ENCODE measurements at places on chromosomes 7 and 10. TPM values are rescaled to one million over a fixed set of nuclear protein-coding genes. Genes with fewer than 3 reads are reported as not detected.

The PRSS37 gene
- not detected for total RNA-seq

The GHRHR gene
- not detected for total RNA-seq

The ATRNL1 gene
- total RNA-seq = 0.50 TPM

The CLCN1 gene
- total RNA-seq = under 0.01 TPM

The MKI67 gene
- 1.3 TPM for total RNA-seq

The RASSF4 gene
- total RNA-seq = 4.0 TPM

The PTPN20 gene
- 19.3 TPM for total RNA-seq

DNA sequence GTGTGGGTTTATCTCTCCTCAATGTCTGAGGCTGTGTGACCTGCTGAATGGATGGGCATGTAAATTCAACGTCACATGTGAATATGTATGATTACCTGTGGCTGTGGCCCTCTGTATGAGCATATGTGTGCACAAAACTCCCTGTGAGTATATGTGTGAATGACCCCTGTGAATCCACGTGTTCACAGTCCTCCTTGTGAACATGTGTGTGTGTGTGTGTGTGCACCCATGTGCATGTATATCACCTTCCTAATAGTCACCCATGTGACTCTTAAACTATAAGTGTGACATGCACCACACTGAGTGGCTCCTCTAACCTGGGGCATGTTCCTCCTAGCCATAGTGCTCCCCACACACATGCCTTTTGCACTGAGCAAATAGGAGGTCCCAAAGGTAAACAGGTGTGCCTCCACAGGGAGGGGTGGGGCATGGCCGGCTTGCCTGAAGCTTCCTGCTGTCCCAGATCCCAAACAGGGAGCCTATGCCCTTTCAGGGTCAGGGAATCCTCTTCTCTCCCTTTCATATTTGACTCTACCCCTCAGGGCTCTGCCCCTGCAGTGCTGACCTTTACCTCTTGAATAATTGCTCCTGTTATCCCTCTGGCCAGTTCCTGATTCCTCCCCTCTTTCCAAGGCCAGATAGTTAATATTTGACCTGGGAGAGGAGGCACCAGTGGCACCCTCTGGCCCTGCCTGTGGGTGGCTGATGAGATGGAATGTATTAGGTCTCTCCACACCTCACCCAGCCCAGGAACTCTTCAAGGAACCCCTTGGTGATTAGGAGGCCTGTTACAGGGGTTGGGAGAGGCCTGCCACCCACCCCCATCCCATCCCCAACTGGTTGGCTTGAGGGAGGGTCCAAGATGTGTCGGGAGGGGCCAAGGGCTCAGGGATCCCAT is 1.9 kb downstream of the SEMA4G start:
- DNase-seq = no peak

- no peak for DNase-seq
Measured at GRCh38 chr7:150803161-150803860, 2.7 kb downstream of the TMEM176A start.

DNA sequence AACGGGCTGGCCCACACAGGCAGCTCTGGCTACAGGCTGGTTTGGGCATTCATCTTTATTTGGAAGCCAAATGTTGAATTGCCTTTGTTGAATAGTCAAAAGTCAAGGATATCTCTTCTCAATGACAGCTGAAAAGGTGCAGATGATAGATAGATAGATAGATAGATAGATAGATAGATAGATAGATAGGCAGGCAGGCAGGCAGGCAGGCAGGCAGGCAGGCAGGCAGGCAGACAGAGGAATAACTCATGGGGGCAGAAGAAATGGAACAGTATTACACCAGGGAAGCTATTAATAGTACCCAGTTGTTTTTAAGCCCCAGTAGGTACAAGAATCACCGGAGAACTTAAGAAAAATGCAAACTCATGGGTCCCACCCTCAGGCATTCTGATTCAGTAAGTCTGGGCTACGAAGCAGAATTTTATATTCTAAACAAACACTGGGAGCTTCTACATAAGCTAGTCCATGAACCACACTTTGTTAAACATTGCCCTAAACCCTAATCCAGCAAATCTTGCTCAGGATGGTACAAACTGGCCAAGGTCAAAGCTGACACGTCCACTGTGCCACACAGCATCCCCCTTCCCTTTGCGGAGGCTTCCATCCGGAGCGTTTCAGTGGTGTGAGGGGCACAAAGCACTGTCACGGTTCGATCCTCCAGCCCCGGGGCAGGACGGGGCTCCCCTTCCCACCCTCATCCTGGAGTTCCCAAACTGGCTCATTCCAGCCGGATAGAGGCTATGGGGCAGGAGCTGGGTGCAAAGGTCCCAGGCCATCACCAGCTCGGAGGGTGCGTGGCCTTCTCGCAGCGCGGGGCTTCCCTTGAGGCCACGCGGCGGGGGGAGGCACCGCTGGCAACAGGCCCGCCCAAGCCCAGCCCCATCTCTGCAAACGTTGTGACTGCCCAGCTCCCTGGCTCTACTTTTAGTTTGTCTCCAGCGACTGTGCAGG is 6.7 kb downstream of the PRKAG2 start:
- DNase-seq = no peak

DNA sequence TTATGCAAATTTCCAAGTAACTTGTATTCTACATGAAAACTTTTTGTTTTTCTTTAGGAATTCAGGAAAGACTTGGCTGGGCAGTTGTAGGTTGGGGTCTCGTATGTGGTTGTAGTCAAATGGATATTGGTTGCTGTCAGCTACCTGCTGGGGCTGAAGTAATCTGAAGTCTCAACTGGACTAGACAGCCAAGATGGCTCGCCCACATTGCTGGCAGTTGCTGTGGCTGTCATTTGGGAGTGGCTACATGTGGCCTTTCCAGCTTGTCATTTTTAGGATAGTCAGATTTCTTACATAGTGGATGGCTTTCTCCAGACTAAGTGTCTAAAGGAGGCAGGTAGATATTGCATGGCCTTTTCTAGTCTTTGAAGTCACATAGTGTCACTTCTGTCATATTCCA is 32.6 kb downstream of the EXOC6 start:
- DNase-seq = no peak

GRCh38 chr10:105706281-105707026 is 1065.4 kb downstream of the SORCS3 start:
- no peak for DNase-seq

GRCh38 chr7:128922496-128923410 is 12.2 kb upstream of the KCP start:
- no peak for DNase-seq

DNA sequence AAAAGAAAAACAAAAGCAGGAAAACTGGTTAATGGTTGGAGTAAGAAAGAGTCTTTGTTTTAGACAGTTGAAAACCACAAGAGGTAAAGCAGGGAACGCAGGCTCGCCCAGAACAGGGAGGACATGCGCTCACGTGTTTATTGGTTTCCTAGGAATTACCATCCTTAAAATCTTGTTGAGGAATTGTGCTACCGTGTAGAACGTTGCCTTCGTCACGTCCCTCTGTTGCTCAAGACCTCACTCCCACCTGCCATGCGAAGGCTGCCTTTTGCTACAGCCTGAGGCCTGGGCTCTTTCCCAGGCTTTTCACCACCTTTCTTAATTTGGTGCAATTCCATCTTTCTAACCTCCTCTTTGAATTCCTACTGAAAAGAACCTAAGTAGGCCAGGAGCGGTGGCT is 61.6 kb upstream of the CAMK1D start:
- peak; percentile 91 for DNase-seq

- no peak for DNase-seq
Measured at GRCh38 chr7:67764289-67764688, 767.7 kb downstream of the TYW1 start.

DNA sequence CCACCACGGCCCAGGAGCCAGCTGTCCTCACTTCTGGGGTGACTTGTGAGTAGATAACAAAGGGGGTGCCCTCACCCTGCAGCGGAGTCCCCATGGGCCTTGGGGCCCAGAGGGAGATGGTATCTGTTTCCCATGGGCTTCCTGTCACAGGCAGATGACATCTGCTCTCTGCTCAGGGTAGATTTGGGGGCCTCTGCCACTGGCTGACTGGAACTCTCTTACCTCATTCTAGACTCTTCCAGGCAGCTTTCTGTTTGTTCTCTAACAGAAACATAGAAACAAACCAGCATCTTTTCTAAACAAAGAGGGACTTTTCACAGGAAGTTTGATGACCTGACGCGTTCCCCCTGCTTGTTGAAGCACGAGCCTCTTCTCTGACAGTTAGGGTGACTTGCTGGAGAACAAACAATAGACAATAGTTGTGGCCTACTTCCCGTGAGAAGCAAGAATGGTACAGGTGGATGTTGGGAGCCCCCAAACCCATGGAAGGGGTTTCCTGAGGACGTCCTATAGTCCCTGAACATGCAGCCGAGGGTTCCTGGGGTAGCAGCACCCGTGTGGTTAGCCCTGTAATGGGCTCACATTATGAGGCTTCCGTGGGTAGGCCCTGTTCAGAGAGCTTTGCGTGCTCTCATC is 61.6 kb downstream of the GRK5 start:
- no peak for DNase-seq

DNA sequence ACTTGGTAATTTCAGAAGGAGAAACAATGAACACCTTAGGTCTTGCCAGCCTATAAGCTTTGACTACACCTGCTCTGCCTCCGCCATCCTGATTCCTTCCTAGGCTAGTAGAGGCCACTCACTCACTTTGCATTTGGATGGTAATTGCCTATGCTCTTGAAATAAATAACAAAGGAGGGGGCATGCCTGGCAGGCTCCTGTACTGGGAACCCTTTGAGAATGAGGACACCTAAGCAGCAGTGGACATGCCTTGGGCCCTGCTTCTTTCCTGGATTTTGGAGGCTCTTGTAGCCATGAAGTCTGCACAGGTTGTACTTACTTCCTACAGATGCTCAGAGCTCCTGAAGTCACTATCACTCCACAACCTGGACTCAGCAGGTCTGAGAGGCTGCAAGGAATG is 65.8 kb downstream of the BLNK start:
- no peak for DNase-seq

DNA sequence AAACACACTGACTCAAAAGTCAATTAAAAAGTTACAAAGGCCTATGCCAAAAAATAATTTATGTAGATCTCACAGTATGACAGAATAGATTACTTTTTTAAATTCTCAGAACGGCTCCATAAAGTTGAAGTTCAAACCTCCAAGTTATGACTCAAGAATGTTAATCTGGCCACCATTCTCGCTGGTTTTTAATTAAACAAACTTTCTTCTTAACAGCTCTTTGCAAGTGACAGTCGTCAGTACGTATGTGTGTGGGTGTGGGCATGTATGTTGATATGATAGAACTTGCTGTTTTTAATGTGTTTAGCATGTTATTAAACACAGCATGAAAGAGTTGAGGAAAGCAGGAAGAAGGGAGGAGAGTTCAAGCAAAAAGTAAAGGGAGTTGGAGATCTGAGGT is 18.5 kb downstream of the PRKCQ start:
- no peak for DNase-seq

DNA sequence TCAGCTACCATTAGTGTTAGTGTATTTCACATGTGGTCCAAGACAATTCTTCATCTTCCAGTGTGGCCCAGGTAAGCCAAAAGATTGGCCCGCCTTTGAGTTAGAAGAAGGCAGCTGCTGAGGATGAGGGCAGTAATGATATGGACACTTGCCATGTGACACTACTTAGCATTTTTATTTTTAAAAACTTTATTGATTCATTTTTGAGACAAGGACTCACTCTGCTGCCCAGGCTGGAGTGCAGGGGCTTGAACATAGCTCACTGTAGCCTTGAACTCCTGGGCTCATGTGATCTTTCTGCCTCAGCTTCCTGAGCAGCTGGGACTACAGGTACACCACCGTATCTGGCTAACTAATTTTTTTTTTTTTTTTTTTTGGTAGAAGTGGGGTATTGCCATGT is 12.3 kb upstream of the ACTR3B start:
- DNase-seq = no peak

- no peak for DNase-seq
Measured at GRCh38 chr7:129591868-129592267, 19.7 kb upstream of the NRF1 start.

Data from mammary epithelial cell (primary cell).